ENCODE measurements at places on chromosomes 13 and 19. TPM values are rescaled to one million over a fixed set of nuclear protein-coding genes. Genes with fewer than 3 reads are reported as not detected.

Gene ABCA7
- 8.9 TPM for total RNA-seq

- no peak for DNase-seq
These were observed 2304.4 kb downstream of the PCDH9 start for GRCh38 chr13:64925727-64926126.

- no peak for DNase-seq
These were observed 9.0 kb downstream of the ABHD8 start for GRCh38 chr19:17294051-17294891.

- DNase-seq: peak; percentile 91
These were observed 3.5 kb downstream of the RASA3 start for GRCh38 chr13:114128624-114129522.

DNA sequence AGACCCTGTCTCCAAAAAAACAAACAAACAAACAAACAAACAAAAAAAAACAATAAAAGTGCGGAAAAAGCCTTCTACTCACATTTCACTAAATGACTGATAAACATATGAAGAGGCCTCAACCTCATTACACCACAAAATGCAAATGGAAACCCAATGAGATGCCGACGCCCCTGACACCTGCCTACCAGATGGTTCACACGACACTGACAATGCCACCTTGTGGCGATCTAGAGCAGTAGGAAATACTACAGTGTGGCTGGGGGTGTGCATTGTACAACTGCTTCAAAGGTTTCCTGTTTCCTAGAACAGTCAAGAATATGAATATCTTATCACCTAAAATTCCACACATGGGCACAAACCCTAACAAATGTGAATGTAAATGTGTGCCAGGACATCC lies 14.0 kb downstream of the SCGB2B2 start:
- DNase-seq: no peak

Data from muscle of leg (tissue), 16 donors.